ENCODE measurements at places on chromosomes 1 and 21.
A peak's percentile ranks its signal among the peaks of the same experiment; 100 is the strongest.

DNA sequence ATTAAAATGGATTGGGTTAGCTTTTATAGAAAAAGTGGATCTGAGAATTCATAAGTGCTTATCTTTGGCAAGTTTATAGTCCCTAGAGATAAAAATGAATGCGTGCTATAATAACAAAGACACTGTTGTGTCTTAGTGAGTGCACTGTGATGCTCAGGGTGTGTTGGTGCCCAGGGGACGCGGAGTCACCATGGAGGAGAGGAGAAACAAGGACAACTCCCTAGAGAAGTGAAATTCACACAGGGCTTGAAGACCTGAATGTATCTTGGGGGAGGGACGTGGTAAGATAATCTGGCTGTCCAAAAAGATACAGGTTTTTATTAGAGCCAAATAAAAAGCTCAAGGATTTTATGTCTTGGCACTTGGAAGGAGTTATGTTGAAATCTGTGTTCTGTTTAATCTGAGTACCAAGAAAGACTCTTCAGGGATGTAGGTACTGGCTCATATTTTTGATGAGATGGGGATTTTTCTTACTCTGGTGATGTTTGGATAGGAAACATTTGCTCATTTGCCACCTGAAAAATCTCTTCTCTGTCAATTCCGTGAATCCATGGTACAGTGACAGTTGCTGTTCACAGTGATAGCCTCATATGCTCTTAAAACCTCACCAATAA, 9.6 kb downstream of the SMYD2 start:
- no peak for DNase-seq

DNA sequence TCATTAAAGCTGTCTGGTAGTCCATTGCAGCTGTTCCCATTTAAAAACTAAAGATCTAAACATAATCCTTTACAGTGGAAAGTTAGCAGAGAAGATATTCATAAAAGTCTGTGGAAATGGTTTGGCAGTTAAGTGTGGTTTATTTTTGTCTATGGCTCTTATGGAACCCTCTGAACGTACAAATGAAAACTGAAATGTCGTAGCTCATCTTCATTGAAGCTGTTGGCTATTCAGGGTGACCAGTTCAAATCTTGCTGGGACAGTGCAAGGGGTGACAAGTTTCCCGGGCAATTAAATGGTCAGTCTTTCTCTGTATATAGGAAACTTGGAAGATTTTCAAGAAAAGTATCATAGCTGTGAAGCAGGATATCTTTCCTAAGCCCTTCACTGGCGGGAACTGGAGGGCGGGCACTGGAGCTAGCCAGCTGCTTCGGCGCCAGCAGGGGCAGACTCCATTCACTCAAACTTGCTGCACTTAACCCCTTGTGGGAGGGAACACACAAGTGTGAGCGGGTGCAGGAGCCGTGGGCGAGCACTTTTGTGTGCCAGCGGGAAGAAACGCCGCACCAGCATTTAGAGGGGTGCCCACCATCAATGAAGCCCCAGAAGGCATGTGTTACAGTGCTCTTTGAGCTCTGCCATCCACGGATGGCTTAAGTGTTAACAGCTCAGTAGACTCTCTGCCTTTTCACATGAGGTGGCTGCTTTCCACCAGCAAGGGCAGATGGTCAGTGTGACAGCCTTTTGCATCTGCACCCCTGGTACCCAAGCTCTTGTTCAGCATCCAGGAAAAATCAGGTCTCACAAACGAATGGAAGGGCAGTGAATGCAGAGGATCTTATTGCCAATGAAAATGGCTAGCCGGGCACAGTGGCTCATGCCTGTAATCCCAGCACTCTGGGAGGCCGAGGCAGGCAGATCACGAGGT, 232.1 kb upstream of the KAZN start:
- DNase-seq: peak; percentile 60

- DNase-seq: no peak
Measured at GRCh38 chr21:42118901-42119300, 47.8 kb downstream of the UMODL1 start.

GRCh38 chr21:34611528-34611927, 3.4 kb downstream of the RCAN1 start:
- DNase-seq: no peak

GRCh38 chr1:10678852-10679251, 117.6 kb downstream of the CASZ1 start:
- DNase-seq: no peak

DNA sequence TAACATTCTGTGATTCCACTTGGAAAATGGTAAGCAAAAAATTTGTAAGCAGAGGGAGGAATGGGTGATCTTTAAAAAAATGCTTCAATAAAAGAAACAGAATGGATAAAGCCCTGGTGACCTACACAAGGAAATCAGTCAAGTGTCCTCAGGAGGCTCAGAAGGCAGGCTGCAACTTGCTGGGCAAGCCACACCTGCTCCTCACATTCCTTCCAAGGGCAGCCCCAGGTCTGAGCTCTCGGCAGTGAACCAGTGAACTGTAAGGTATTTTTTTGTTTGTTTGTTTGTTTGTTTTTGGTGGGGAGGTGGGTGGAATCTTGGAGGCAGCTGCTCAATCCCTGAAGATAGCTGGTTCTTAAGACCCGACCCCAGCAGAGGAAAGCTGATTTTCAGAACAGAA, 4.4 kb downstream of the TACSTD2 start:
- DNase-seq: no peak

DNA sequence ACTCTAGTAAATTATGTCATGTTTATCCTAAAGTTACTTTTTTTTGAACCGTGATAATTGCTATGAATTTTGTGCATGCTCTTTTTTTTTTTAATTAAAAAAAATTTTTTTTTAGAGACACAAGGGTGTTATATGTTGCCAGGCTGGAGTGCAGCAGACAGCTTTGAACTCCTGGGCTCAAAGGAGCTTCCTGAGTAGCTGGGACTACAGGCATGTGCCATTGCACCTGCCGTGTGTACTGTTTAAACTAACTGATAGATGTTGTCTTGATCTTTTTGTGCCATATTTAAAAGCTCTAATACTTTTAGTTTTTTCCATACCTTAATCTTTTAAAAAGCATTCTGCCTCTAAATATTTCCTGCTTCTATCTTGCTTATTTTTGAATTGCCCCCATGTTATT, 60.7 kb downstream of the KIF1B start:
- DNase-seq: no peak

GRCh38 chr21:29307718-29308455, 9.2 kb downstream of the BACH1 start:
- DNase-seq: no peak

DNA sequence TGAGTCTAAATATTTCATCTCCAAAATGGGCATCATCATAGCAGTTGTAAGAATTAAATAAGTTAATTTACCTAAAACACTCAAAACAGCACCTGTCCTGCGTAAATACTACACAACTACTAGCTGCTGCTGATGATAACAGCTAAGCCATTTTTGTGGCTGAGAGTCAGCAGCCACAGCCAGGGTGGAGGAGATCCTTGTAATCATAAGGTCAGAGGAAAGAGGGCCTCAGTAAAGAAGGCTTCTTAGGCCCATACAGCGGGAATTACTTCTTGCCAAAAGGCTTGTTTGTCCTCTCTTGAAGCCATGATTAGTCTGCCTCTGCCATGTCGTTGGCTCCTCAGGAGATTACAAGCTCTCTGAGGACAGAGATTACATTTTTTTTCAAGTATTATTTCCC, 245.0 kb downstream of the FGGY start:
- no peak for DNase-seq

DNA sequence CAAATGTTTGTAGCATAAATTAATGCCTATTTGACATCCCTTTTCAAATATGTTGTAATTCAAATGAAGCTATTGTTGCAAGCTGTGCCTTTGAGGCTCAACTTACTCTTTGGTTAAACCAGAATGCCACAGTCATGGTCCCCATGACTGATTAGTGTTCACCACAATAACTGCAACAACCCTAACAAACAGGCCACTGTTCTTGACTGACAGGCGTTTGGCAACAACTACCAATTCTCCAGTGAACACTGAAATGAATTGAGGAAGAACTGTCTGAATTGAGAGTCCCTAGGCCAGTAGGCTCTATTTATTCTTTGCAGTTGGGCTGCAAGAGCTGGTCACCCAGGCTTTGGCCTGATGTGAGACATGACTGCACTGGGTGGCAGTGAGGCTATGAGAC, 6.6 kb upstream of the TMEM167B start:
- no peak for DNase-seq

GRCh38 chr1:17434601-17435000, 4.9 kb downstream of the RCC2 start:
- DNase-seq: no peak

GRCh38 chr1:20610970-20611369, 22.1 kb downstream of the CDA start:
- no peak for DNase-seq

- DNase-seq: no peak
Measured at GRCh38 chr1:87148661-87149060, 180.0 kb upstream of the LMO4 start.

DNA sequence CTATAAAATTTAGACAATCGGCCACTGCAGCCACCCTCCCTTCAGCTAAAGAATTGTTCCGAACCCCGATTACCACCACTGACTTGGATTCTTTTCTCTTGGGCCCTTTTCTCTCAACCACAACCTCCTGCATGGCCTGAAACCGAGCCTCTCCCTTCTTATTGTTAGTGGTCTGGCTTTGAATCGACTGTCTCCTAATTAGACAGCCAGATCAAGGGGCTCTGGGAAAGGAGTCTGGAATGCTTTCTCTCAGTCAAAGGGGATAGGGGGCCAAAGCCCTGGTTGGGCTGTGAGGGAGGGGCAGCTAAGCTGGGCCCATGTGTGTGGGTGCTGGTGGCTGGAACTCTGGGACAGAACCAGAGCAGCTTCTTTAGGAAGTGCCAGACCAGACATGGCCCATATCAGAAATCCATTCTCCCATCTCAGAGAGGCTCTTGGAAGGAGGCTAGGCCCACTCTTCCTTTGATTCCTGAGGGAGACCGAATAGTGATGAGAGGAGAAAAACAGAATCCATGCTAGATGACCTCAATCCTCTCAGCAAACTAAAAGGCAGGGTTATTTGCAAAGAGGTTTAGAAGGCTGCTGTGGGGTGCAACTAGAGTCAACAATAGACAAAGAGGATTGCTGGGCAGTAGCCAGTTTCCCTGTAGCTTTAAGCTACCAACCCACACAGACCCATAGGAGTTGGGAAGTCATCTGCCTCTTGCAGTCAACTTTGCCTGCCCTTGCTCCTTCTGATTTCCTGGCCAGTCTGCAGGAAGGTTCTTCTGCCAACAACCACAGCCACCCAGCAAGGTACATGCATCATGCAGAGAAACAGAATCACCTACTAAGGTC, 117.6 kb downstream of the AK5 start:
- no peak for DNase-seq

GRCh38 chr1:169298441-169298840, 69.2 kb downstream of the NME7 start:
- DNase-seq: no peak

GRCh38 chr1:54475357-54475881, 69.2 kb upstream of the SSBP3 start:
- DNase-seq: no peak

GRCh38 chr1:151801846-151802245, 3.4 kb downstream of the LINGO4 start:
- DNase-seq: no peak

GRCh38 chr1:245687636-245688535, 533.1 kb downstream of the KIF26B start:
- DNase-seq: peak; percentile 67

GRCh38 chr1:233340966-233341516, 13.5 kb downstream of the MAP3K21 start:
- DNase-seq: no peak

DNA sequence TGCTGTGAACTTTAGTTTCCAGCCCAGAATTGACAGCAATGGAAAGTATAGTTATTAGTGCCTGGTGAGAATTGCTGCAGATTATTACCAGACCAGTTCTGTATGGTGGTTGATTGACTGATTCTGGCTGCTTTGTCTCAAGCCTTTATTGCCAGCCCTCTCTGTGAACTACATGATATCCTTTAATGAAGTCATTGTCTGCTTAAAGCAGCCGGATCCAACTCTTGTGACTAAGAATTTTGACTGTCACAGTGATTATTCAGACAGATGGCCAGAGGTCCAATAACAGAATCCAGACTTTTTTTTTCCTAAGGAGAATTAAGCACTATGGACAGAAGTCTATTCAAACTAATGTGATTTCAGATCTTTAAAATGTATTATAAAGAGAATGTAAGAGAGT, 1548.6 kb upstream of the B3GALT2 start:
- DNase-seq: no peak

DNA sequence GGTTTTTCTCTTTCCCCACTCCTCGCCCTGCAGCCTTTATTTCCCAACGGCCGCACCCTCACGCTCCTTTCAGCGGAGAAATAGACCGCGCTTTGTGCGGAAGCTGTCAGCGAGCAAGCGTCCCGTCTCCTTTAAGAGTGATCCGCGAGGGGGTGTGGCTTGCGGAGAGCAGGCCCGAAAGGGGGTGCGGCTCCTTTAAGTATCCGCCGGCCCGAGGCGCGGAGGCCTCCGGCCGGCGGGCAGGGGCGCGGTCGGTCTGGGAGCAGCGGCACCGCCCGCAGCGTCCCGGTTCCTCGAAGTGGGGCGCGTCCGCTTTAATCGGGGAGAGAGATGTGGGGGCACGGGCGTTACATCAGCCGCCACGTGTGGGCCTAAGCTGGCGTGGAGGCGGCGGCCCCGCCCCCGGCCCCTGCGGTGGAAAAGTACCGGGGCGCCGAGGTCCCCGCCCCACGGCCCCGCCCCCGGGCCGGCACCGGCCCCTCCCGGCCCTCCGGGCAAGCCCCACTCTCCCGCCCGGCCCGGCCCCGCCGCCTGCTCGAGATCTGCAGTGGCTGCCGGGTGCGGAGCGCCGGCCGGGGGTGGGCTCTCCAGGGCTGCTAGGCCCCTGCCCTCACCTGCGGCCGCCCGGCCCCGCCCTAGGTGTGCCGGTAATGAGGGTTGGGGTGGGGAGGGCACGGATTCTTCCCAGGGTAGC, 1.2 kb downstream of the SLC6A9 start:
- peak; percentile 90 for DNase-seq
